Ascending aorta (tissue), 2 donors: ENCODE measurements at places on chromosomes 3 and 15. TPM values are rescaled to one million over a fixed set of nuclear protein-coding genes. Genes with fewer than 3 reads are reported as not detected.

Gene FBXO40
- total RNA-seq, result not detected

Gene TMC3
- not detected for total RNA-seq

Gene ARPP19
- total RNA-seq, result 71.7 TPM

Gene ZBED2
- 1.4 TPM for total RNA-seq

Gene FSD2
- total RNA-seq, result not detected

Gene CLRN1
- total RNA-seq, result not detected

Gene SLC51B
- total RNA-seq, result not detected

Gene U2SURP
- 68.6 TPM for total RNA-seq

Gene TRIM42
- total RNA-seq, result not detected

Gene CRTC3
- total RNA-seq, result 35.5 TPM

Gene MYZAP
- total RNA-seq, result 7.6 TPM

Gene CACNA1D
- 0.43 TPM for total RNA-seq

Gene FGF7
- 31.4 TPM for total RNA-seq

Gene FEZF2
- total RNA-seq, result not detected

Gene EFHB
- total RNA-seq, result not detected

Gene POLQ
- total RNA-seq, result not detected

Gene GPR171
- total RNA-seq, result 3.2 TPM

Gene CDHR4
- not detected for total RNA-seq

Gene OPA1
- 19.5 TPM for total RNA-seq

Gene LYZL4
- not detected for total RNA-seq
